ENCODE measurements at places on chromosomes 5 and 9. TPM values are rescaled to one million over a fixed set of nuclear protein-coding genes. Genes with fewer than 3 reads are reported as not detected.

- DNase-seq, result peak; percentile 41
These were observed 1.2 kb upstream of the NSD1 start for GRCh38 chr5:177132136-177133095.

- no peak for DNase-seq
These were observed 470.7 kb downstream of the CDK5RAP2 start for GRCh38 chr9:120109242-120109641.

- no peak for DNase-seq
These were observed 11.2 kb upstream of the RPS14 start for GRCh38 chr5:150460781-150461180.

GRCh38 chr9:4035777-4036176 lies 264.1 kb downstream of the GLIS3 start:
- no peak for DNase-seq

DNA sequence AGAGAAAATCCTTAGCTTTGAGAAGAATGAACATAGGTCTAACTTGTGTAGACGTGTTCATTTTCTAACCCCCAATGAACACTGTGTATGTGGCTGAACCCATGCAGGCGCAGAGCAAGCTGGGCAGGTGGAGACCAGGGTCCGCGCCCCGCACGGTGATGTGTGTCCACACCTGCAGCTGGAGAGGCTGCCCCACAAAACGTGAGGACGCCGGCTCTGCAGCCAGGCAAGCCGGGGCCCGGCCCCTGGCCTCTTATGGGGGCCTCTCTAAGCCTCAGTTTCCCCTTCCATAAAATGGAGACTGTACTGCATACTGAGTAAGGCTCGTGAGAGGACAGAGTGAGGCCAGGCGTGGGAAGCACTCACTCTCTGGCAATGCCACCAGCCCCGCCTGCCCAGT lies 124.7 kb upstream of the RAPGEF1 start:
- DNase-seq, result no peak

DNA sequence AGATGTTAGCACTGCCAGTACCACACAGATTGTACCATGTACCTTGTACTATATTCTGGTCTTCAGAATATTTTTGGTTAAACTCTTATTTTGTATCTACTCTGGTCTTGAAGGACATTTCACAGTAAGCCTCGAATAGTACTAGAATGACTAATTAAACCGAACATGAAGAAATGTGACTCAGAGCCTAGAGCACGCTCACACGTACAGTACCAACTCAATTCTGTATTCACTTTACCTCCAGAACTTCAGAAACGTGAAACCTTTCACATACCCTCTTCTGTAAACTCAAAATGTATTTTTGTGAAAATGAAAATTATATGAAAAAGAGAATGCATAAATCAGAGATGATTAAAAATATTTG lies 112.8 kb downstream of the MVB12B start:
- no peak for DNase-seq

GRCh38 chr5:170254056-170254455 lies 21.3 kb downstream of the C5orf58 start:
- no peak for DNase-seq

GRCh38 chr9:85042981-85043647 lies 373.6 kb downstream of the NTRK2 start:
- DNase-seq, result no peak

GRCh38 chr5:51961154-51961562 lies 577.9 kb downstream of the ISL1 start:
- DNase-seq, result no peak

- DNase-seq, result no peak
These were observed 108.3 kb downstream of the EPB41L4A start for GRCh38 chr5:112310746-112311145.

DNA sequence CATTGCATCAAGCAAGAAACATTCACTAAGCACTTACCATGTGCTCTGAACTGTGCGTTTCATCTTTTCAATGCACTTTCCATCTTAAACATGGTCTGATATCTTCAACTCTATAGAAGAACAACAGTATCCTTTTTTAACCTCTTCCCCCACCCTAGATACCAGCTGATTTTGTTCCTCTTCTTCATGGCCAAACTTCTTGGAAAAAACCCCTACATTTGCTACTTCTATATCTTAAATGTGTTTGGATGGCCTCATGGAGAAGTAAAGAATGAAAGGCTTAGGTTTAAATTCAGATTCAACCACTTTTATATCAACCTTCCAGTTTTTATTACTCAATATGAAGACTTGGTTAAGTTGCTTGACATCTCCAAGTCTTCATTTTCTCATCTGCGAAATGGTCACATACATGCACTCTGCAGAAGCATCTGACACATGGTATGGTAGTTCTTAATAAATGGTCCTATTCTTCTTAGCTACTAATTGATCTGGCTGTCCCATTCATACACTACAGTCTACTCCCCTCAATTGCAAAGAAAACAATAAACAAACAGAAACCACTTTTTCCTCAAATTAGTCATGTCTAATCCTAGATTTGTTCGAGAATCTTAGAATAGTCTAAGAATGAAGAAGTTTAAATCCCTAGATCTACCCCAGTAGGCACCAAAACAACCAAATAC lies 59.4 kb downstream of the FYB1 start:
- DNase-seq, result no peak

GRCh38 chr5:153903321-153903720 lies 135.4 kb downstream of the FAM114A2 start:
- no peak for DNase-seq

GRCh38 chr9:86601697-86602096 lies 247.5 kb upstream of the TUT7 start:
- no peak for DNase-seq

GRCh38 chr9:117095081-117095480 lies 319.8 kb downstream of the ASTN2 start:
- no peak for DNase-seq

- no peak for DNase-seq
These were observed 572.1 kb upstream of the DMAC1 start for GRCh38 chr9:8371686-8372085.

- DNase-seq, result no peak
These were observed 20.5 kb downstream of the SMIM15 start for GRCh38 chr5:61141801-61142200.

GRCh38 chr9:29039258-29039657 lies 1466.0 kb upstream of the C9orf72 start:
- no peak for DNase-seq

GRCh38 chr5:10936081-10936855 lies 175.2 kb upstream of the DAP start:
- DNase-seq, result no peak

DNA sequence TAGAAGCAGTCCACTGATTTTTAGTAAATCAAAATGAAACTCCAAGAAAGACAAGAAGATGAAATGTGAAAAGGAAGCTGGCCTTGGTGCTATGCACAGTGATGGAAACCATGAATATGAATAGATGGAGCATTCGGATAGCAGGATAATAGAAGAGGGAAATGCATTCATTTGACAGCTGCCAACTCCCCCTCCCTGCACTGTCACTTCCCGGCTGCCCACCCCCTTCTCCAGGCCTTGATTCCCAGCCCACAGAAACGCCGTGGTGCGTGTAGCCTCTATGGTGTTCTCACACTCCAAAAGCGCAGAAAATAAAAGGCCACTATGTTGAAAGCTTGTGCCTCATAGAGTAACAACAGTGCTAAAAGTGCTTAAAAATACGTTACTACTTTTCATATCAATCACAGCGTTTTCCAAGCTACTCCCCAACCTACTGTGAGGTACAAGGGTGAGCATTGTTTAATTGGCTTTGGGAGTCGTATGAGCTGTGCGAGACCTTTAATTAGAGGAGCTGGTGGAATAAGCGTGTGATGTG lies 26.1 kb upstream of the IFNK start:
- no peak for DNase-seq

GRCh38 chr5:154194345-154195329 lies 4.1 kb downstream of the GALNT10 start:
- DNase-seq, result no peak

GRCh38 chr9:125913551-125913950 lies 166.4 kb downstream of the PBX3 start:
- DNase-seq, result no peak

DNA sequence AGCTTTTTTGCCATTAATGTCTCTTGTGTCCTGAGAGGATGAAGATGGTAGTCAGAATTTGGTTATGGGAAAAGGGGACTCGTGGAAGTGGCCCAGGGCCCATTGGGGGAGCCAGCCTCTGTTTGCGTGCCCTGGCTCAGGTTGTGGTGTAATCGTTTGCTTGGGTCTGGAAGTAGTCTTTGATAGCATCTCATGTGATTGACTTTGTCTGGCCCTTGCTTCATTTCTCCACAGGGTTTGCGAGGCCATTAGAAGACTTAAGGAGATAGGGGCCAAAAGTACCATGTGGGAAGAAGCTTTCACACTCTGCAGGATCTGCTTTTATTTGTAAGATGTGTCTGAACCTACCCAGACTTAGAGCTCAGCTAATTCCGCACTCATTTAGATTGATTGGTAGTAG lies 114.5 kb downstream of the FGF1 start:
- no peak for DNase-seq

GRCh38 chr5:94577466-94578245 lies 40.7 kb downstream of the KIAA0825 start:
- no peak for DNase-seq

DNA sequence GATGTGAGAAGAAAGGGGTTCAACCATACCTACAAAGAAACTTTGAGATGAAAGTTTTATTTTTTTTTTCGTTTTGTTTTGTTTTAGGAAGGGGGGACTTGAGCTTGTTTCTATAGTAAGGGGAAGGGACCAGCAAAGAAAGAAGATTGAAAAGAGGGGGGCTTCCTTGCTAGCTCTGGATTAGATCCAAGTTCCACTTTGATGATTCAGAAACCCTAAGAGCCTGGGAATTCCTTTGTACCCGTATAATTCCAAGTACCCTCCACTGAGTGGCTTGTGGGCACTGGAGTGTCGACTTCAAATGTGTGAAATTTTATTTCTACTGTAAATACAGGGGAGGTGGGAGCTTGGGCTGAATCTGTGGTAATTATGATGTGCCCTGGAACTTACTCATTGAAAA lies 10.9 kb downstream of the MAMDC2 start:
- DNase-seq, result no peak

DNA sequence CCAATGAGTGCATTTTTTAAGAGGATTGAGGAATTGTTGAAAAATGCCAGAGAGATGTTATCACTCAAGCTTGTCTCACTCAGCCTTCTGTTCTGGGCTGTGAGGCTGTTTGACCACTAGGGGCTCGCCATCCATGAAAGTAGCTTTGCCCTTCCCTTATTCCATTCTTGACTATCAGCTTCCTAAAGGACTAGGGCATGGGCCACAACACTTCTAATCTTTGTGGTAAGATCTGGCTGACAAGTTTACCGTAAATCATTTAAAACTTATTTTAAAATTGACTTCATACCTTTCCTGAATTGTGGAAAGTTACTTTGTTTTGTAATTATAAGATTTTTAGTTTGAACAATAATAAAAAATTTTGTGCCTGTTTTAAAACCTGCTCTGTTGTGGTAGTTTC lies 49.5 kb downstream of the TJP2 start:
- DNase-seq, result no peak

DNA sequence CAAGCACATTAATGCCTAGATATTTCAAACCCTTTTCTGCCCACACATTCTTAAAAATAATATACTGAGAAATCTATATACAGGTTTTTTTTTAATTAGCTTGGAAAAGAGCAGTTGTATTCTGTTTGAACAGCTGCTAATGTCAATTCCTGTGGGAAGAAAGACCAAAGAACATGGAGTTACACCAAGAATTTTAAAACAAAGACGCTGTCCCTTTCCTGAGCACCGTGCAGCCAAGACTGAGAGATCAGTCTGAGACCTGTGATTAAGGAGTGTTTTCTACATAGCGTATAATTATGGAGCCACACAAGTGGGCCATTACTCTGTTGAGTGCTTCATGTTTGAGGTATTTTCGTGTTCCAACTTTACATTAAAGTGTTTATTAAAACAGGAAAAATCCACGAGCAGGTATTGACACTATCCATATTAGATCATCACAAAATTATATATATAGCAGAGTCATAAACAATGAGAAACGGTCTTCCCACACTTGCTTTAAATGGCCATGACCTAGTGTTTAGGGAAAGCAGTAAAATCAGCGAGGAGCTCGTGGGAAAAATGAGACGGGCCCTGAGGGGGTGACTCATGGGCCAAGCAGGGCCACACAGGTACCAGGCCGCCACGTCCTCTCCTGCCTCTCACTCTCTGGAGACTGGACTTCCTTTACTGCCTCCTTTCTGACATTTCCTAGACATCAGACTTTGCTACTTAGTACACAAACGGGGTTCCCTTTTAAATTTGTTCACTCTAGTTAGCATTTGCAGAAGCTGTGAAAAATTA lies 153.1 kb upstream of the OTULINL start:
- DNase-seq, result no peak

DNA sequence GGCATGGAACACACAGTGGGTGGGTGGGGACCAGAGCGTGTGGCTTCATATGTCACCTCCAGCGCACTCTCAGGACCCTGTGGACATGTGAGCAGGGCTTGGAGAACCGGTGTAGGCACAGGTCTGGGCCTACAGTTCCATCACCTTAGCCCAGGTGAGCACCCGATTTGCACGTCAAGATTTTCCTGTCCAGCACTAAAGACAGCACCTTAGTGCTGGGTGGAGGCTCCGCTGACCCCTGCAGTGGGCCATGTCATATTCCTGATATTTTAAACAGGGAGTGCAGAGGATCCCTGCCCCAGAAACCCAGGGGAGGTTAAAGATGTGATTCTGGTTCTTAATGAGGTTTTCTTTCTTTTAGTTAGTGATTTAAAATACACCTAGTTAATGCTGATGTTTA lies 356.0 kb upstream of the IRX4 start:
- DNase-seq, result no peak

- DNase-seq, result no peak
These were observed 9.0 kb upstream of the PAPPA start for GRCh38 chr9:116144555-116144954.

GRCh38 chr5:176536132-176536901 lies 885 bp downstream of the RNF44 start:
- peak; percentile 84 for DNase-seq

Gene IL5
- not detected for total RNA-seq

Gene SCGB3A2
- total RNA-seq, result 0.95 TPM

Gene SLC45A2
- total RNA-seq, result not detected

Gene GFPT2
- total RNA-seq, result 8.1 TPM

Gene TAS2R1
- total RNA-seq, result not detected

Gene GRIN3A
- total RNA-seq, result 0.18 TPM

Gene TIFAB
- not detected for total RNA-seq

Gene DEPDC1B
- total RNA-seq, result 0.54 TPM

Gene LPAR1
- 36.2 TPM for total RNA-seq

Gene NEUROG1
- not detected for total RNA-seq

Gene C5orf52
- total RNA-seq, result not detected

Gene LEAP2
- 0.86 TPM for total RNA-seq

Gene CYSRT1
- not detected for total RNA-seq

Gene PRR16
- total RNA-seq, result 6.9 TPM

Gene SH3RF2
- total RNA-seq, result 84.0 TPM

Gene MTMR12
- total RNA-seq, result 19.1 TPM

Gene IFNK
- not detected for total RNA-seq

Gene ADAMTS6
- 1.8 TPM for total RNA-seq

Gene ZNF879
- 5.1 TPM for total RNA-seq

All from right cardiac atrium (tissue), 5 donors.